ENCODE measurements at places on chromosomes 13 and 19.

DNA sequence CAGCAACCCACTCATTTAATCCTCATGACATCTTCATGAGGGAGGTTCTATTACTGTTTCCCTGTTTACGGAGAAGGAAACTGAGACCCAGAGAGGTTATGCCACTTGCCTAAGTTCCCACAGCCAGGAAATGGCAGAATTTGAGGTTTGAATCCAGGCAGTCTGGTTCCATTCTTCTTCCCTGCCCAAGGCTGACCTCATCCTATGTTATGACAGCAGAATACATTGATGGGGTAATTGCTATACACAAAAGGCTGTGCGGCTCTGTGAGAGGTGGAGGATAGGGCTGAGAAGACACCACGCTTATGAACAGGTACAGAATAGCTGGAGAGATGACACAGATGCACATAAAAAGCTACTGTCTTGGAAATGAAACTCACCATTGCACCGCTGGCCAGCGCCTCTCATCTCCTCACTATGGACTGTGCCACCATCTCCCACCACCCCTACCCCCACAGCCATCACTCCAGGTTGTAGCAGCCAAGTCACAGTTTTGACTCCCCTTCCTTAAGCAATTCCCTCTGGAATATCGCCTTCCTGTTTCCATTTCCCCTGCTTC is 11.5 kb downstream of the MAG start:
- no peak for DNase-seq

GRCh38 chr13:37257706-37258105 is 152.2 kb upstream of the CSNK1A1L start:
- DNase-seq = no peak

DNA sequence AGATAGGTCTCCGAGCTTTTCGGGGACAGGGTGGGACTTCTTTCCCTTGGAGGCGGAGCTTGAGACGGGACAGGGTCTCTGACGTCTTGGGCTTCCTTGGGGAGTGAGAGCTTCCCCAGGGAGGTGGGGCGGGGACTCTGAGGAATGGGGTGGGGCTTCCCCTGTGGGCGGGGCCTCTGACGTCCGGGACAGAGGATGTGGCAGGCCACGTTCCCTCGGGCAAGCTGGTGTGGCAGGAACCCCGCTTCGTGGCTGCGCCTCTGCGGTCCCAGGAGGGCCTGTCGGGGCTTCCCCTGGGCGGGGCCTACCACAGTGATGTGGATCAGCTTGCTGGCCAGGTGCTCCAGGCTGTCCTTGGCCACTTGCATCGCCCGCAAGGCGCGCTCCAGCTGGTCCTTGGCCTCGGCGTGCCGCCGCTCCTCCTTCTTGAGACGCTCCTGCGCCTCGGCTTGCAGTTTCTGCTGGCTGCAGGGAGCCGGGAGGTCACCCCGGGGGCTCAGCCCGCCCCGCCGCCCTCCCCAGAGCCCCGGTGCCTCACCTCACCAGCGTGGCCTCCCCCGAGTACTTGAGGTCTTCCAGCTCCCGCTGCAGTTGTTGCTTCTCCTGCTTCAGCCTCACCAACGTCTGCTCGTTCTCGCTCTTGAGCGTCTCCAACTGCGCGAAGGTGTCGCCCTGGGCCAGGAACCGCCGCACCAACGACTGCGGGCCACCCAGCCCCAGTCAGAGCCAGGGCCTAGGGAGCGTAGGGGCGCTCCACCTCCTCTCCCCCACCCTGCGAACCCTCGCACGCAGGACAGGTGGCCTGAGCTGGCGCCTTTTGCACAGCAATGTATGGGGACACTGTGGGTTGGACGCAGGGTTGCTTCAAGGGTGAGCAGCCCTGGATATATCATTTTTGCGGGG is 3.3 kb upstream of the RGL3 start:
- no peak for DNase-seq

- no peak for DNase-seq
These were observed 423.2 kb downstream of the KLF5 start for GRCh38 chr13:73481886-73482445.

- DNase-seq = no peak
These were observed 800.2 kb downstream of the EFNB2 start for GRCh38 chr13:105735281-105735680.

DNA sequence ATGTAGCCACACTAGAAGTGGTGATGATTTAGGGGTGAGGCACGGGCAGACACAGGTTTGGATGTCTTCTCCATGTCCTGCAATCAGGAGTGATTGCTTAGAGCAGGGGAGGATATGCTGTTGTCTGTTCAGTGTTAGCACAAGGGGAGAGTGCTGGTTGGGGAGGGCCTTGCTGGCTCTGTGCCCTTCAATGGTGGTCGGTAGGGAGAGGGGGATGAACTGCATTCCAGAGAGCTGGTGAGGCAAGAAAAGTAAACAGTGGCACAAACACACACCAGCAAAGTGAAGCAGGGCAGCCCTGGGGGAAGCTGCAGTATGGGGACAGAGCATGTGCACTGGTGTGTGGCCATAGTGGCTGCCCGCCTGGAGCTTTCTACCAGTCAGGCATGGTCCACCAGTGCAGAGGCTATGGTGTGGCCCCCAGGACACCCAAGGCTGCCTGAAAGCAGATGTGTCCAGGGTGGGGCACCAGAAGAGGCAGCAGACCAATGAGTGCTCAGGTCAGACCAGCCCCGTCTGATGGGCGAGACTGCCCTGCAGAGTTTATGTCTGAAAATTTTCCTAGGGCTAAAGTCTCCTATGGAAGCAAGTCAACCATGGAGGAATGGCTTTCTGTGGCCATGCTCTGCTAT is 1676.9 kb downstream of the PCDH9 start:
- DNase-seq = peak; percentile 4

Measured in HepG2 (cell line).